ENCODE measurements at places on chromosomes 13 and 19.

- no peak for DNase-seq
These were observed 1494.7 kb downstream of the UQCRFS1 start for GRCh38 chr19:27718234-27718633.

- no peak for DNase-seq
These were observed 67.6 kb downstream of the UBL3 start for GRCh38 chr13:29782798-29783197.

DNA sequence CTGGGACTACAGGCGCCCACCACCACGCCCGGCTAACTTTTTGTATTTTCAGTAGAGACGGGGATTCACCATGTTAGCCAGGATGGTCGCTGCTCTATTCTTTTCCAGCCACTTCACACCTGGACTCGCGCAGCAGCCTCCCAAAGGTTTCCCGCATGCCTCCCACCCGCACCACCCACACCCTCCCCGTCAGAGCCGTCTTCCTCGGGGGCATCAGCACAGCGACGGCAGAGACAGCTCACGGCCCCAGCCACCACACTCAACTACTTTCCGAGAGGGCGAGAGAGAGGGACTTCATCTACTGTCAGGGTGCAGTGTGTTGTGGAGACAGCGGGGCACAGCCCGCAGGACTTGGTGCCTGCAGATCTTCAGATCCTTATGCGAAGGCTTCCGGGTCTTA is 5.6 kb downstream of the ZNF787 start:
- DNase-seq: no peak

DNA sequence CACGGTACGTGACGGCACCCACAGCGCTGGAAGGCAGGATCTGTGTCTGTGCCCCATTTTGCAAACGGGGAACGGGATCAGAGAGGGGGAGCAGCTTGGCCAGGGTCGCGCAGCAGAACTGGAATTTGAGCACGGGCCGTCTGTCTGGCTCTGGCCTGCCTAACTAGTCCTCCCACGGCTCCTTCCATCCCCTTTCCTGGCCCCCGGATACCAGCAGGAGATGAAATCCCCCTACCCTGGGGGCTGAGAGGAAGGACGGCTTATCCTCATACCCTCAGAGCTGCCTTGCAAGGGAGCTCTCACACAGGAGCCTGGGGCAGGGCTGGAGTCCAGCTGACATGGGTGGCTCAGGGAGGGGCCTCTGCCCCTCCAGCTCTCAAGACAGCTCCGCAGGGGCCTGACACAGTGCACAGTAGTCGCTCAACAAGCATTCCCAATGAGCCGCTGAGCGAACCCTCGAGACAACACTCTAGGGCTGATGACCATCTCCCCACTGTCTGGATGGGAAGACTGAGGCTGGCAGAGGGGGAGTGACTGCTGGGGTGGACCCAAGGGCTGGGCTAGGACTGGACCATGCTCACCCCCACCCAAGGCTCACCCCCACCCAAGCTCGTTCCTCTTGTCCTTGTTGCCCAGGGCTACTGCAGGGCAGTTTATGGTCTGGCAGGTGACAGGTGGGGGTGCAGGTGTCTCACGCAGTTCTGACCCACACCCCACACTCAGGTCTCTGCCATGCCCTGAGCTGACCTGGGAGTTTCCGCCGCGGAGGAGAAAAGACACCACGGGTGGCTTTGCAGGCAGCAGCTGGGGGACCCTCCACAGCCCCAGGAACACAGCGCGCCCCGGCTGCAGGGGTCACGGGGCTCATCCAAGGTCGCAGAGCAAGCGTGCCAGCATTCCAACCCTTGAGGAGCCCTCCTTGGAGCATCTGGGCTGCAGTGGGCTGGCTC is 4.0 kb downstream of the ZBTB7A start:
- DNase-seq: no peak

DNA sequence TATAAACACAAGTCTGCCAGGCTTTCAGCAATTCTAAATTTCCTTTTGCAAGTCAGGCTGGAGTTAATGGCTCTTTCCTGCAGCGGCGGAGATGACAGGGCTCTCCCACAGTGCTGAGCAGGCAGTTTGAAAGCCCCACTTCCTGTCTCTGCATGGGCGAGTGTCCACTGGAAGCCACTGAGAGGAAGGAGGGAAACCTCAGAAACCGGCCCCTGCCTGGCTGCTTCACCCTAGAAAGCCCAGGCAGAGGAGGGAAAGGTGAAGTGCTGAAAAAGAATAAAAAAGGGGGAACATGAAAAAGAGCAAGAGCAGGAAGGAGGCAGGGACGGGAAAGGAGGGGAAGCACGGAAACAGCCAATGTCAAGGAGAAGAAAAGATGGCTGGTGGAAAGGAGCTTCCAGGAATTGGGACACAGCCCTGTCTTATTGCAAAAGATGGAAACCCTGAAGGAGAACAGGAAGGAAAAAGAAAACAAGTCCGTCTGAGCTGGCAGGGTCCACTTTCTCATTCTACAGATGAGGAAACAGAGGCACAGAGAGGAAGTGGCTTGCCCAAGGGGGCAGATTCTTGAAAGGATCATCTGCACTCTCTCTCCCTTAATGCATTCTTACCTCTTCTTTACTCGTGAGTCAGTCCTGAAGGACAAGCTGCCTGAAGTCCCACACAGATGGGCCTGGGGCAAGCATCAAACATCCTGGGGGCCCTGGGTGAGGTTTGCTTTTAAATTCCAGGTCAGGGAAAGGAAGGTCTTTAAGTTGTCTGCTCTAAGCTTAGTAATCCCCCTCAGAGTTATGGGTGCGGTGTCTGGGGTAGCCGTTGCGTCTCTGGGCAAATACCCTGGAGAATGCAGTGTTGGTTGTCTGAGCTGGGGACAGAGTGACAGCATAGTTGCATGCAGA is 38.8 kb upstream of the ALOX5AP start:
- no peak for DNase-seq
